ENCODE measurements at places on chromosomes 5 and 9. TPM values are rescaled to one million over a fixed set of nuclear protein-coding genes. Genes with fewer than 3 reads are reported as not detected.

DNA sequence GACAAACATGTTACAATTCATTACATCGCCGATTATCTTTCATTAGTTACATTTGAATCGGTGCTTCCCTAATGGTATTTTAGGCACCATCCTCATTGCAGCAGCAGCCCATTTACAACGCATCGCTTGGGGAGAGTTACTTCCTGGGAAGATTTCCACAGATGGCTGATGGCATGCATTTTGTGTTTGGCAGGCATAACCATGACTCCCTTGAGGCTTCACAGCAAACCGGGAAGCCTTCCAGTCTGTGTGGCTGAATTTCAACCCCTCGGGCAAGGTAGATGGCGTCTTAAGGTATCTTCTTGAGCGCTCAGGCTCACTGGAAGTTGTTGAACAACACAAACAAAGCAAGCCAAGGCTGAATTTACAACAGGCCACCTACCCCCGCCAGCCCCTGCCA, 1.6 kb upstream of the DNAH5 start:
- no peak for DNase-seq

GRCh38 chr5:174397206-174397605, 327.2 kb upstream of the MSX2 start:
- no peak for DNase-seq

TNFSF8 gene
- 0.46 TPM for total RNA-seq

- DNase-seq: no peak
Measured at GRCh38 chr9:2013743-2014475, 1.2 kb upstream of the SMARCA2 start.

GRCh38 chr9:135739271-135740220, 37.6 kb downstream of the KCNT1 start:
- DNase-seq: no peak

GRCh38 chr5:92309336-92309991, 926.3 kb upstream of the ARRDC3 start:
- DNase-seq: no peak

DNA sequence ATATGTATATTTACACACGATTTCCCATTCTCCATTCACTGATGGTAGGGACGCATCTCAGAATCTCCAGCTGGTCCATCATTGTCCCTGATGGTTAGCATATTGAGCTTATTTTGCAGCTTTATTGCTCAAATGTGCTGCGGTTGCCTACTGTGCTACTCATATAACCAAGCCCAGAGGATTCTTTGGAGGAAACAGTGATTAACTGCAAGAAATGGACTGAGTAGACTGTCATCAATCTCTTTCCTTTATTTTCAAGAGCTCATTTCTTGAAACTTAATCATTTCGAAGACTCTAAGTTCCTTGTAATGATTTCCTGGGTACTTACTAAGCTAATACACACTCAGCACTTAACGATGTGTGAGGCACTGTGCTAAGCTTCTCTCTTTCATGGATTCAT, 119.0 kb downstream of the MAT2B start:
- DNase-seq: no peak

PCDHB15 gene
- total RNA-seq: 3.9 TPM

COX7C gene
- total RNA-seq: 2,062 TPM

- no peak for DNase-seq
Measured at GRCh38 chr5:158709279-158709678, 390.4 kb downstream of the EBF1 start.

- no peak for DNase-seq
Measured at GRCh38 chr5:157900644-157901043, 41.7 kb upstream of the CLINT1 start.

- no peak for DNase-seq
Measured at GRCh38 chr5:5418006-5418405, 4.5 kb upstream of the ICE1 start.

DNA sequence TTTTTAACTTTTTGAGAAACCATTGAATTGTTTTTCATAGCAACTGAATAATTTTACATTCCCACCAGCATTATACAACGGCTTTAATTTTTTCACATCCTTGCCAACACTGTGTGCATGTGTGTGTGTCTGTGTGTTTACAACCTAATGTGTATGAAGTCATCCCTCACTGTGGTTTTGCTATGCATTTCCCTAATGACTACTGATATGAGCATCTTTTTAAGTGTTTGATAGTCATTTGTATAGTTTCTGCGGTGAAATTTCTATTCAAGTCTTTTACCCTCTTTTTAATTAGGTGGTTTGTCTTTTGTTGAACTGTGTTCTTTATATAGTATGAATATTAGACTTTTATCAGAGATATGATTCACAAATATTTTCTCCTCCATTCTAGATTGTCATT, 263.1 kb upstream of the COX7C start:
- DNase-seq: no peak

LCN2 gene
- not detected for total RNA-seq

- no peak for DNase-seq
Measured at GRCh38 chr9:99579964-99580363, 241.7 kb upstream of the NR4A3 start.

- DNase-seq: no peak
Measured at GRCh38 chr5:139924294-139925215, 118.5 kb downstream of the NRG2 start.

QRFP gene
- not detected for total RNA-seq

POU5F2 gene
- 0.24 TPM for total RNA-seq

- no peak for DNase-seq
Measured at GRCh38 chr9:15220658-15221318, 86.2 kb downstream of the TTC39B start.

- no peak for DNase-seq
Measured at GRCh38 chr9:119667916-119668315, 298.7 kb upstream of the BRINP1 start.

SLC34A3 gene
- total RNA-seq: not detected
